ENCODE measurements at places on chromosomes 3 and 15.

- no peak for DNase-seq
Measured at GRCh38 chr3:169272532-169272931, 391.0 kb downstream of the MECOM start.

- DNase-seq = no peak
Measured at GRCh38 chr15:48109212-48109611, 11.6 kb upstream of the SLC24A5 start.

- DNase-seq = no peak
Measured at GRCh38 chr15:41483115-41483514, 10.6 kb upstream of the ITPKA start.

GRCh38 chr15:24861014-24861690 lies 93.6 kb upstream of the SNRPN start:
- DNase-seq = no peak

DNA sequence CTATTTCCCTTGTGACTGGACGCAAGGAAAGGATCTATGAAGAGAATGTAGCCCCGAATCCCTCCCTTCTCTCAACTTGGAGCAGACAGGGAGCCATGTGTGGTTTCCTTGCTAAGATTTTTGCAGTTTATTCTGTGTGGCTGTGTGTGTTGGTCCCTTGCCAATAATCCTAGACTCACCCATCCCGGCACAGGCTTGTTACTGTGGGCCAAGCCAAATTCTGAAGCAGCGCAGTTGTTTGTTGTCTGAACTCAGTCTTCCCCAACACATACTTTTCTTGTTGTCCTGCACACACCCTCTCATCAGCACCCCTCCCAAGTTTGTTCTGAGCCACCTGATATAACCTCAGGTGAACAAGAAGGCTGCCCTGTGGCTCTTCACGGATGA lies 193.3 kb upstream of the CTDSPL start:
- DNase-seq = no peak
